ENCODE measurements at places on chromosomes 5 and 9.

DNA sequence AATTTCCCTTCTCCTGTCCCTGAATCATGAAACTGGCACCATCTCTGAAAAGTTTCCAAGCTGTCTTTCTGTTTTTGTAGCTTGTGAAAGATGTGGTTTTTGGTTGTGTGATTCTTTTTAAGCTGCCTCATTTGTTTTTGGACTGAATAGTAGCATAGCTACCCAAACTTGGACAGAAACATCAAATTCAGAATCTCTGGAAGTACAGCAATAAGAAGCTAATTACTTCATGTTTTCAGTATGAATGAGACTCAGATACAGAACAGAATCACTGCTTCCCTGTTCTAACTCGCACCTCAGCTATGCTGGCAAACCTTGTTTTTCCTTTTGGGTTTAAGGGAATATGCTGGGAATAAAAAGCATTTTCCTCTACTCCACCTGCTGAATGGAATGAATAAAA lies 101.0 kb downstream of the FGF1 start:
- DNase-seq, result no peak

GRCh38 chr5:35876454-35876853 lies 19.8 kb downstream of the IL7R start:
- DNase-seq, result no peak

- no peak for DNase-seq
These were observed 1211.1 kb upstream of the CDH18 start for GRCh38 chr5:21199087-21199486.

- DNase-seq, result no peak
These were observed 20.4 kb upstream of the IER5L start for GRCh38 chr9:129198319-129199043.

DNA sequence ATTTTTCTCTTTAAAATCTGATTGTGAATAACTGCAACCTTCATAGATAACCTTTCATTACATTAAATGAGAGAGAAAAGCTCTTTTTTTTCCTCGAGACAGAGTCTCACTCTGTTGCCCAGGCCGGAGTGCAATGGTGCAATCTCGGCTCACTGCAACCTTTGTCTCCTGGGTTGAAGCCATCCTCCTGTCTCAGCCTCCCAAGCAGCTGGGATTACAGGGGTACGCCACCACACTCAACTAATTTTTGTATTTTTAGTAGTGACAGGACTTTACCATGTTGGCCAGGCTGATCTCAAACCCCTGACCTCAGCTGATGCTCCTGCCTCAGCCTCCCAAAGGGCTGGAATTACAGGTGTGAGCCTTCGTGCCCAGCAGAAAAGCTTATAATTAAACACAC lies 69.9 kb upstream of the ERBIN start:
- no peak for DNase-seq

- no peak for DNase-seq
These were observed 2.7 kb upstream of the MTMR12 start for GRCh38 chr5:32315221-32316014.

DNA sequence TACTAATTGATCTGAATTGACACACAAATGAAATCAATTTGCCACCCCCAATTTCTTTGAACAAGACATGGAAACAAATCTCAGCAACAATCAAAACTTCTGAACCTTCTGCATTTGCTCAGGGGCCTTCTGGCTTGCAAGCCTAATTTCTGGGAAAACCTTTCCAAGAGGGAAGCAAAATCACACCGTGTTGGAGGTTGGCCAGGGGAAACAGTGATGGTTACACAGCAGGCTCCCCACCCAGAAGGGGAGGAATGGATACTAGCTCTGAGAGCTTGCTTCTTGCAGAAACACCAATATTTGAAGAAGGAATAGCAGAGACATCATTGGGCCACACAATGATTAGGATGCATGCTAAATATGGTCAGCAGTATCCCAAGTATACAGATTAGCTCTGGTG lies 488.6 kb upstream of the TRPC7 start:
- DNase-seq, result no peak

DNA sequence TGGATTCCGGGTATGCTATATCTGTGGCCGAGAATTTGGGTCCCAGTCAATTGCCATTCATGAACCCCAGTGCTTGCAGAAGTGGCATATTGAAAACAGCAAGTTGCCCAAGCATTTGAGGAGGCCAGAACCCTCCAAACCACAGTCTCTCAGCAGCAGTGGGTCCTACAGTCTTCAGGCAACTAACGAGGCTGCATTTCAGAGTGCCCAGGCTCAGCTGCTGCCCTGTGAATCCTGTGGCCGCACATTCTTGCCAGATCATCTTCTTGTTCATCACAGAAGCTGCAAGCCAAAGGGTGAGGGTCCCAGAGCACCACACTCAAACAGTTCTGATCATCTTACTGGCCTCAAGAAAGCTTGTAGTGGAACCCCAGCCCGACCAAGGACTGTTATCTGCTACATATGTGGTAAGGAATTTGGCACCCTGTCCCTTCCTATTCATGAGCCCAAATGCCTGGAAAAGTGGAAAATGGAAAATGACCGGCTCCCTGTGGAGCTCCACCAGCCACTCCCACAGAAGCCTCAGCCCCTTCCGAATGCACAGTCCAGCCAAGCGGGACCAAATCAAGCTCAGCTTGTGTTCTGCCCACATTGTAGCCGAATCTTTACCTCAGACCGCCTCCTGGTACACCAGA lies 23.0 kb downstream of the ZNF474 start:
- DNase-seq, result no peak

- no peak for DNase-seq
These were observed 628.0 kb upstream of the ADAMTS16 start for GRCh38 chr5:4511996-4512656.

- DNase-seq, result no peak
These were observed 56.0 kb downstream of the PAPPA start for GRCh38 chr9:116209414-116210116.

DNA sequence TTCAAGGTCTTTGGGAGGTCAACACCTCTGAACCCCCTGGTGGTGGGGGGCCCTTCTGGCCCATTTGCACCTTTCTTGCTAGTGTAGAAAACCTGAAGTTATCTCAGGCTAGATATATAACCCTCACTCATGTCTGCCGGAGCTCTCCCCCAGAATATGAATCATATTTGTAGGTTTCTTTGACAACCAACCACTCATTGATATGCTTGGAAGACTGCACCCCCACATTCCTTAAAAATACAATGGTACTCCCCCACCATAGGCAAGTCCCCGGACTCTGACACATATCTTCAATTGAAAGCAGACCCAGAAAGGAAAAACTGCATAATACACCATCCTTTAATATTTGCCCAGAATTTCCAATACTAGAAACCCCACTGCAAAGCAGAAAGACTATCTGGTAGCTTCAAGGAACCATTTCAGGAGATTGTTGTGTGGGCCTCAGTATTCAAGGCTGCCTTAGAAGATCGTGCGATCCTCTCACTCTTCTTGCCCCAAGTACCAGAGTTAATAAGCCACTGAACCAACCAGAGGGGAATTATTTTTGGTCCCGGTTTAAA lies 978 bp upstream of the UBE2B start:
- no peak for DNase-seq

GRCh38 chr5:53123702-53124101 lies 14.1 kb upstream of the MOCS2 start:
- no peak for DNase-seq
